Activated naive CD4-positive, alpha-beta T cell treated with Interleukin-2 at 50 U/mL for 16 hours (primary cell): ENCODE measurements at places on chromosomes 7 and 10.
A peak's percentile ranks its signal among the peaks of the same experiment; 100 is the strongest.

GRCh38 chr10:57535306-57535705, 732.4 kb downstream of the IPMK start:
- no peak for DNase-seq

GRCh38 chr10:10869592-10869991, 148.1 kb upstream of the CELF2 start:
- DNase-seq = no peak

DNA sequence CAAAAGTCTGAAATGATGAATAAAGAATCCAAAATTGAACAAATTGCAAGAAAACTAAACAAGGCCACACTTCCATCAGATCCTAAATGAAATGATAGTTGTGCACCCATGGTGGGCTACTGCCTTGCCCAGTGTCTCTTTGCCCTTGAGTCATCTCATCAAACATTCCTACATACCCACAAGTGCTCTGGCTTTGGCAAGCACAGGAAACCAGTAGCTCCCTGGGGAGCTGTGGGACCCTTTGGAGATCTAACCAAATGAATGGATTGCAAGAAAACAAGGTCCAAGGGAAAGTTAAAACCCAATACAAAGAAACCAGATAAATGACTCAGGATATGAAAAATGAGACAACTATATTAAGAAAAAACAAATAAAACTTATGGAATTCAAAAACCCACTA, 129.8 kb upstream of the TMEM229A start:
- DNase-seq = no peak

GRCh38 chr7:94154858-94155257, 150.7 kb upstream of the BET1 start:
- DNase-seq = no peak

DNA sequence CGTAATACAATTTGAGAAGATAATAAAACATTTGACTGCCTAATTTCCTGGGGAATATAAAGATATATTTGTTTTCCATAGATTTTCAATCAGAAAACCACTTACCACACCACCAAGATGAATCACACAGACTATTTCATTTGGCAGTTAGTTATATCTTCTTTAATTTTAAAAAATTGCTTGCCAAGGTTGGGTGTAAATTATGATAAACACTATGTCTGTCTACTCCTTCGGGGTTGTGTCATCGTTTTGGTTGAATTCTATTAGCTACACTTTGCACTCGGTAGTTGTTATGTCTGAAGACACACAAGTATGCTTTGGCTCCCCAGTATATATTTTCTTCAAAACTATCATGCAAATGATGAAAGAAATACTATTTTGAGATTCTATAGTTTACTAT, 594.8 kb upstream of the SEMA3D start:
- no peak for DNase-seq

DNA sequence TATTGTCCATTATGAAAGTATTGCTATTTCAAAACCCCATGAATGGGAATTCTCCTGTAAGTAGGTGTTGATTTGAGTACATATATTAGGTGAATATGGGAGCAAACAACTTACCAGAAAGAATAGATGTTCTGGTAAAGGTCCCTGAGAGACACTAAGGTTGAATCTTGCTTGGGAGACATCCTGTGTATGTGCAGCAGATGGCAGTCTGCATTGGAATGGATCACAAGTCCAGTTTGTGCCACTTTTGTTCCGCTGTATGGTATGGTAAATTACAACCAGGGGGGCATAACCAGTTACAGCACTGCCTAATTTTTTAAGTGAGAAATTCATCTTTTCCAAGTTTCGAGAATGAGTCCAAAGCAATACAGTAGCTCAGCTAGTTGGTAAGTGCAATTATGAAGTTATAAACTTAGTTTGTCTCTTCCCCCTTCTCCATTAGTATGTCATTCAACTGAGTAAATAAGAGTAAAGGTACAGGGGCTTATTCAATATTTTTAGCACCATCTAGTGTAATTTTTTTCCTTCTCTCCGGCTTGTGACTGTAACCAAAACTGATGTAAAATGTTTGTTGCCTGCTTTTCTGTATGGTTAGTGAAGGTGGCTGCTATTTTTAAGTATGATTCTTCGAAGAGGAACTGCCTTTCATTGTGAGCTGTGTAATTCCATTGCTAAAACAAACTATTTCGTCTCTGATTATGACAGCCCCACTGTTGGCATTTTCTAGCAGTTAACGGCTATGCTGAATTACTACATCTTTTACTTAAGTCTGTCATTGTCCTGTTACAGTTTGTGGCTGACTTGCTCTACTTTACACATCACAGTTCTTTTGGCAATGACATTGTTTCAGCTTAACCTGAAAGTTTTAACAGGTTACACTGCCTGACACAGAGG, 2.8 kb downstream of the MCU start:
- DNase-seq = no peak

DNA sequence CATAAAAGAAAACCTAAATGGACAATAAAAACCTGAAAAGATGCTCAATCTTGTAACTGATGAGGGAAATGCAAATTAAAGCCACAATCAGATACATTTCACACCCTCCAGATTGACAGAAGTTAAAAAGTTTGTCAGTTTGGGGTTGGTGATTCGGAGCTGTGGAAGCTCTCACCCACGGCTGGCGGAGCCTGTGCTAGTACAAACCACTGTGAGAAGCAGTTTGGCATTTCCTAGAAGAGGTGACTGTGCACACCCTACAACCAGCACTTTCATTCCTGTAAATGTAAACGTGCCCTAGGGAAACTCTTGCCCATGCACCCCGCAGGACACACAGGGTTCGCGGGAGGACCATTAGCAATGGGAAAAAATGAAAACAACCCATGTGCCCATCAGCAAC, 114.1 kb downstream of the BMS1 start:
- no peak for DNase-seq

- no peak for DNase-seq
These were observed 40.3 kb upstream of the CNTNAP2 start for GRCh38 chr7:146076344-146076743.

DNA sequence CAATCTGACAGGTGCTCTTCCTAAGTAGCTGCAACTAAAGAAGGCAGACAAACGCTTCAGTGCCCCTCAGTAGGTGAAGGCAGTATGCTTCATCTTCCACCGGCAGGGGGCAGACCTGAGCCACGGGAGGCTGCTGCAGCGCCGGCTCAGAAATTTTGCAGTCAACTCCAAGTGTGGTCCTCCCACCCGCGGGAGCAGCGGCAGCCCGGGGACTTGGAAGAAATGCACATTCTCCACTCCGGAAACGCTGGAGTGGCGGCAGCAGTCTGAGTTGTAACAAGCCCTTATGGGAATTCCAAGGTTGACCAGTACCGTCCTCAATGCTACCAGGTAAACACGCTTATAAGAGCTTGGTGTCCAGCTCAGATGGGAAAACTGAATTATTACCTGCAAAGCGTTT, 3.4 kb downstream of the IGFBP3 start:
- DNase-seq = peak; percentile 76

GRCh38 chr7:155971180-155971770, 159.0 kb upstream of the SHH start:
- DNase-seq = no peak

DNA sequence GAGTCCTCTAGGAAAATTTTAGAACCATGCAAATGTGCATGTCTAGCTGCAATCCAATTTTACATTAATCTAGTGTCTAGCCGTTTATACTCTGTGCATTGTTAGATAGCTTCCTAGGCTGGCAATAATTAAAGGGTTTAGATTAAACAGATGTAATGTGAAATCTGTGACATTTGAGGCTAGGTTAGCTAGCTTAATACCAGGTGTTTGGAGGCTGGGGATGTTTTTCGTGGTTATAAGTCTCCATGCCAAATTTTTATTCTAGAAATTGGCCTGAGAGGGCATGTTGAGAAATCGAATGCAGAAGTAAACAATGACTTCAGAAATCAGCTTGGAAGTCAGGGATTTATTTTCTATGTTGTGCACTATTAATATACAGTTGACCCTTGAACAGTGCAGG, 94.2 kb downstream of the ST7 start:
- DNase-seq = no peak

- DNase-seq = peak; percentile 82
These were observed 9.9 kb upstream of the EPHB4 start for GRCh38 chr7:100837099-100837836.

DNA sequence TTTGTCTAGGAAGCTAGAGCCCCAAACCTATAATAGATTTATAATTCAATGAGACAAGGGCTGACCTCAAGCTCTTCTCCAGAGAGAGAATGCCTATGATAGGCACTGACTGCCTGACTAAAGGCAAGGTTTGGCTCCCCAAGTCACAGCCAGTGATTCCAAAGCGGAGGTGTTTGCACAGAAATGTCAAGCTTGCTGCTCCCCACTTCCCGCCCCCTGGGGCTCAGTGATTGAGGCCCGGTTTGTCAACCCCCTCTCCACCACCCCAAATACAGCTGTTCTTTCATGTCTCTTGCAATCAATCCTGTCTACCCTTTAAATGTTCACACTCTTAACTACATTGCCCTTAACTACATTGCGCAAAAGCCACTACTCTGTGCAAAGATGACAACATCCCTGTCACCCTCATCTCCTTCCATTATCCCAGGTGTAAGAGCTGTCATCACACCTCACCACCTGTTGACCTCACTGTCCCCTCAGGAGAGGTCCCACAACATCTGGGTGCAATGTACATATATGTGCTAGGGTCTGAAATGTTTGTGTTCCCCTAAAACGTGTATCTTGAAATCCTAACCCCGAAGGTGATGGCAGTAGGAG, 58.0 kb downstream of the NUDCD3 start:
- DNase-seq = no peak

DNA sequence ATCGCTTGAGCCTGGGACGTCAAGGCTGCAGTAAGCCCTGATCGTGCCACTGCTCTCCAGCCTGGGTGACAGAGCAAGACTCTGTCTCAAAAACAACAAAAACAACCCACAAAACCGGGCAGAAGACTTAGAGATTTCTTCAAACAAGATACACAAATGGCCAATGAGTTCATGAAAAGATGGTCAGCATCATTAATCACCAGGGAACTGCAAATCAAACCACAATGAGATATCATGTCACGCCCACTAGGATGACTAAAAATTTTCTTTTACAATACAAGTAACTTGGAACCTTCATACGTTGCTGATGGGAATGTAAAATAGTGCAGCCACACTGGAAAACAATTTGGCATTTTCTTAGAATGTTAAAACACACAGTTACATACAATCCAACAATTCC, 77.3 kb upstream of the GRID1 start:
- no peak for DNase-seq

- DNase-seq = no peak
These were observed 91.4 kb downstream of the DLG5 start for GRCh38 chr10:77834943-77835668.

- DNase-seq = no peak
These were observed 687.3 kb downstream of the KCNMA1 start for GRCh38 chr10:76950354-76950753.

DNA sequence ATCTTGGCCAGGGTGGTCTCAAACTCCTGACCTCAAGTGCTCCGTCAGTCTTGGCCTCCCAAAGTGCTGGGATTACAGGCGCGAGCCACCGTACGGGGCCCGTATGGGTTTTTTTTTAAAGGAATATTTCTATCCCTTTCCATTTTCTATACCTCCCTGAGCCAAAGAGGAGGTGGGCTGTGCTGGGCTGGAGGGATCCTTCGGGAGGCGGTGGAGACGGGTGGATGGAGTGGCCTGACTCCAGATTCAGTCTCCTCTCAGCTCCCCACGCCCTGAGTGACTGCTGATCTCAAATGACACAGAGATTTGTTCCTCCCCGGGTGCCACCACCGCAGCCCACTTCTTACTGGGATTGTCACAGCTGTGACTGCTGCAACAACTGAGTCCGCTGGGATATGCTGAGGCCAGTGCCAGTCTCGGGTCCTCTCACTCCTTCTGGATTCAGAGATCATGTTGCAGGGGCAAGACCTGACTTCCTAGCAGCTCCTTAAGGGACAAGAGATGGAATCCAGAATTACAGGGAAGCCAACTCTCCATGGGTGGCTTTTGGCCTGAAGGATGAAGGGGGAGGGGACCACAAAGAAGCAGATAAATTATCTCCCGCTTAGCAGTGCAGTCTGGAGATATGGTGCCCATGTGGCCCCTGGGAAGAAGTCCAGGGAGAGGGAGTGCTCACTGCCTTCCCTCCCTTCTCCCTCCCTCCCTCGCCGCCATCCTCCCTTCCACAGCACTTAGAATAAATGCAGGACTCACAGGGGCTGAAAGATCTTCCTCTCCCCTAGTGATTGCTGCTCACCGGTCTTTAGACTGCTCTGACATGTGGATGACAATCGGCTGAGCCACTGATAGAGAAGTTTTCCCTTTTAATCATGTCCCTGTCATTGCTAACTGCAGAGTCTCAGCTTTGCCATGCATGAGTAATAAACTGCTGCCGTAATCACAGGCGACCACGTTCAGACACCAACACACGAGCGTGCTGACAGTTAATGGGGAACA, 14.3 kb downstream of the GALNT17 start:
- no peak for DNase-seq

GRCh38 chr10:8600192-8600591, 545.7 kb downstream of the GATA3 start:
- DNase-seq = no peak

GRCh38 chr7:158008267-158008666, 579.4 kb downstream of the PTPRN2 start:
- DNase-seq = no peak

GRCh38 chr10:117860135-117860534, 186.6 kb downstream of the RAB11FIP2 start:
- no peak for DNase-seq

DNA sequence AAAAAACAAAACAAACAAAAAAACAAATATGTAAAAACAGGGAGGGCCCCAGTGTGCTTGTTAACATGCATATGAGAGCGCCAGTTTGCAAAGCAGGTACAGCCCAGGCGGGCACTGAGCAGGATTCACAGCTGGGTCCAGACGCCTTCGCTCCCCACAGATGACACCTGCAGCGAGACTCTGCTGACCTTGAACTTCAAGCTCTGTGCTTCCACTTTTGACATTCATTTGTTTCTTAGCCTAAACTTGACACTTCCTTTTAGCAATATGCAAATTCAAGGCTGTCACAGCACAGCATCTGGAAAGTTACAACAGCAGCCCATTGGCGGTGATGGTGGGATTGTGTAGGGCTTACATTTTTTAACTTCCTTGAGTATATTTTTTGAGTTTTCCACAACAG, 88.8 kb upstream of the TNS3 start:
- no peak for DNase-seq

- DNase-seq = no peak
These were observed 244.4 kb downstream of the TNS3 start for GRCh38 chr7:47337531-47337930.

- DNase-seq = peak; percentile 14
These were observed 128.2 kb downstream of the UBE2H start for GRCh38 chr7:129824291-129825208.

GRCh38 chr10:27433976-27434375, 70.1 kb upstream of the RAB18 start:
- no peak for DNase-seq
